Activated CD8-positive, alpha-beta T cell treated with anti-CD3 and anti-CD28 coated beads, Interleukin-2, amount 10 ng/mL, durations not matched to agents 7 days and 5 days (primary cell): ENCODE measurements at places on chromosomes 2 and 18.

DNA sequence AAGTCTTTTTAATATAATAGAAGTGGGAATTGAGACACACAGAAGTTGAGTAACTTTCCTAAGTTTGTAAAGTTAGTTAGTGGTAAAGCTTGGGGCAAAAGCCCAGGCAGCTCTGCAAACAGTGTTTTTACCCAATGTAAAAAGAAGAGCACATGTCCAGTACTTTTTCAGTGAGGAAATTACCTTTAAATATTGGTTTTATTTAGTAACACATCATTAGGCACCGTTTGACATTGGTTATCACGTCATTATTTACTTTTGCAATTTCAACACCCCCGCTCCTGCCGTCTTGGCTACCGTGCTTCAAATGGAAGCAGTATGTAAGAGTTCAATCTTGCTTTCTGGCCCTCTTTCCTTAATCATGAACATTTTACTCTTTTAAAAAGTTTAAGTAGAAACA is 807.9 kb downstream of the EPHA4 start:
- DNase-seq = no peak

- no peak for DNase-seq
Measured at GRCh38 chr2:136206613-136207012, 88.7 kb upstream of the CXCR4 start.

DNA sequence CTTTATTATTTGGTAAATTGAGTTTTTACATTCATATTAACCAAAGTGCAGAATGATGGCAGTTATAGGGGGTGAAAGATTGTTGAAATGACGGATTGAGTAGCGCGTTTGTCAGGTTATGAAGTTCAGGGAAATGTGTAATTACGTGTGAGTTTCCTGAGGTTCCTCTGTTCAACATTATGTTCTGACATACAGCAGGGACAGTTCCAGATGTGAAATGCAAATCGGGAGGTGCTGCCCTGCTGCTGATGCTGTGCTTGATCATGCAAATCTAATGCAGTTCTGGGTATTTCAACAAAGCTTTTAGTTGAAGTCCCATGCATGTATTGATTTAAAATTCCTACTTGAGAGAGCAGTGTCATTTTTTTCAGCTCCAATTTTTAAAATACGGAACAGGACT is 57.9 kb downstream of the CDH7 start:
- DNase-seq = no peak

- DNase-seq = no peak
Measured at GRCh38 chr2:145741636-145742035, 1221.7 kb upstream of the ZEB2 start.

DNA sequence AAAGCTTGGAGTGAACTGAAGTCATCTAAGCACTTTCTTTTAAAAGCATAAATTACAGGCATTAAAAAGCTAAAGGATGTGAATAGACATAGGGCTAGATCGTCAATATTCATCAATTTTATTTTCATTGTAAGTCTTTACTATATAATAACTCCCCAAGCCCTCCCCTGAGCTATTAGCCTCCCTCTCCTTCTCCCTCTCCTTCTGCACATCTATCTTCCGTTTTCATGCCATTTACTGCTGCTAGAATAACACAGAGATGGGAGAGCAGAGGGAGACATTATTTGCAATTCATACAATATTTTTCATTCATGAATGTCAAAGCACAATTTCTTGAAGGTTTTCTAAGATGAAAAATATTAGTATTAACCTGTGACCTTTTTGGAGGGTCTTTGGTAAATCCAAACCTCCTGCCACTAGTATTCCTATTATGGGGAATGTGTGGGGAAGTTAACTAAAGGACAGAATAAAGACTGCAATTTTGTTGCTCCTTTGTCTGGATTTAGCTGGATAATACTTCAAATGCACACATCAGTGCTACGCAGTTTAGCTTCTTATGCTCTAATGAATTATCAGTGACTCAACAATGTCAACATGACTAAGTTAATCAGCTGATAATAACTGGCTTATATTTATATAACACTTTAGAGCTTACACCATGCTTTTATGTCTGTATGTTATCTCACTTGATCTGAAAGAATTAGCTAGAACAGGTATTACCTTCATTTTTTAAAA is 28.2 kb upstream of the MFF start:
- no peak for DNase-seq

- DNase-seq = no peak
Measured at GRCh38 chr18:49613641-49614151, 51.8 kb downstream of the LIPG start.

DNA sequence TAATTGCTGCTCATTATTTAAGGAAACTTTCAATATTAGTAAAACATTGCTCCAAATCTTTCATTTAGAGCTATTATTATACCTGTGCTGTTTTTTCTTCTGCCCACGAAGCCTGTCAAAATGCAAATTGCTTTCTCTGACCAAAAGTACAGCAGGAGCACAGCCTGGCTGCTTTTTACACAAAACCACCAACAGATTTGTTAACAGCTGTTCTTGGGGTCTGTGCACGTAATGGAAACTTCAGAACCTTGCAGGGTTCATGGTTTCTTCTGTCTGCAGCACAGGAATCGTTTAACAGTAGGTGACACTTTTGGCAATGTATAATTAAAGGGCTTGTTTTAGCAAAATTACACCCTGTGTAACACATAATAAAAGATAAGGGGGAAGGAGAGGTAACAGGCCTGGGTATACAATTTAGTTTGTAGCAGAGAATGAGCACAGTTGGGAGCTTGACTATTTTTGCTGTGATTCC is 447.3 kb downstream of the KCNJ3 start:
- DNase-seq = no peak

GRCh38 chr18:55405893-55406406 is 182.0 kb downstream of the TCF4 start:
- DNase-seq = no peak

DNA sequence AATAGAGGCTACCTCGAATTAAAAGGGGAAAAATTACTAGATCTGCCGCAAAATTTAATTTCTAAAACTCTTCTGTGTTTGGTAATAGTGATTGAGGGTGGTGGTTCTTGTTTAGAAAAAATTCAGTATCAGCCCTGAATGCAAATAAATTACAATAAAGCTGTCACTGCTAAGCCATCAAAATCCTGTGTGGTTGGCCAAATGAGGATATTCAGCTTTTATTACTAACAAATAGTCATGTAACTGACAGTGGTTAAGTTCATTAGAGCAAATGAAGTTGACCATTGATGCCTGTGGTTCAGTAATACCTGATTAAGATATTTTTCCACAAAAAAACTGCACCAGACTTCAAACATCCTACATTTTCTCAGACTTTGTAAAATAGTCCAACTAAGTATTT is 14.4 kb downstream of the PPP1CB start:
- DNase-seq = no peak

DNA sequence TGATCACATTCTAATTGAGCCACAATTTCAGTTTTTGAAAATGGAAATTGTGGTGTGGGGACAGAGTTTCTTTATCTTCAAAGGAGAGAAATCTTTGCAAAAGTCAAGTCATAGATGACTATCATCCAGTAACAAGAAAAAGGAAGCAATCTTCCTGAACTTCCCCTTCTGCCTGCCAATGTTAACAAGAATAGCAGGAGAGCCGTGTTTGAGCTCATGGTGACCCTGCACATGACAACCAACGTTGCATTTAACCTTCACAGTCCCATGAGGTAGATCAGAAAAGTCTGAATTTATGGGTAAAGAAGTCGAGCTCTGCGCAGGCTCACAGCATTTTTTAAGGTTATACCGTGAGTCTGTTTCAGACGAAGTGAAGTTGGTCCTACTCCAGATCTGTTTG is 454.9 kb downstream of the LPIN1 start:
- no peak for DNase-seq

DNA sequence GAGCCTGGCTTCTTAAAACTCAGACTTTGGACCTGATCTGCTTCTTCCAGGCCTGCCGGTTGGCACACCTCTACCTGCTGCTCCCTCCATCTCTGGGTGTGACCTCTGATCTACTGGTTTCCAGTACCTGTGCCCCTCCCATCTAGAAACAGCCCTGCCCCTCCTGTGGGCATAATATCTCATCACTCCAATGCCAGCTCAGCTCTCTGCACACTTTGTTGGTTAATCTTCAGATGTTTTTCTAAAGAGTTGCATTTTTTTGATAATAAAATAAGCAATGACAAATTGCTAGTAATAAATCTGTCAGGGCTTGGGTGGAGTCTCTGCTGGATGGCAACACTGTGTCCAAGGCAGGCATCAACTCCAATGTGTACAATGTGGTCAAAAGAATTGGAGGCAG is 89.6 kb upstream of the PPP1CB start:
- DNase-seq = no peak

DNA sequence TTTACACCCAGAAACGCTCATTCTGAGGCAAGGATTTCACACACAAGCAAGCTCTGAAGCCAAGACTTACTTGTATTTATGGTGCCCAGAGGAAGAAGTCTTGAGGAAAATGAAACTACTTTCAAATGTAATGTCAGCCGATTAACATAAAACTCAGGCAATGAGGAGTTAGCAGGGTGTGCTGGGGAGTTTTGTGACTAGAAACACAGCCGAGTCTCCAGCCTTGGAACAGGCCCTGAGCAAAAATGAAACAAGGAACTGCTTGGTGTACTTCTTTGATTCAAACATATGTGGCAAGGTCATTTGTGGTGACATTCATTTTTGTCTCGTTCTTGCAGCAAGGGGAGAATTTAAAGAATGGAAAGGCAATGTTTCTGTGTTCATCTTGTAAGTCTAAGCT is 4.5 kb downstream of the DYTN start:
- no peak for DNase-seq

DNA sequence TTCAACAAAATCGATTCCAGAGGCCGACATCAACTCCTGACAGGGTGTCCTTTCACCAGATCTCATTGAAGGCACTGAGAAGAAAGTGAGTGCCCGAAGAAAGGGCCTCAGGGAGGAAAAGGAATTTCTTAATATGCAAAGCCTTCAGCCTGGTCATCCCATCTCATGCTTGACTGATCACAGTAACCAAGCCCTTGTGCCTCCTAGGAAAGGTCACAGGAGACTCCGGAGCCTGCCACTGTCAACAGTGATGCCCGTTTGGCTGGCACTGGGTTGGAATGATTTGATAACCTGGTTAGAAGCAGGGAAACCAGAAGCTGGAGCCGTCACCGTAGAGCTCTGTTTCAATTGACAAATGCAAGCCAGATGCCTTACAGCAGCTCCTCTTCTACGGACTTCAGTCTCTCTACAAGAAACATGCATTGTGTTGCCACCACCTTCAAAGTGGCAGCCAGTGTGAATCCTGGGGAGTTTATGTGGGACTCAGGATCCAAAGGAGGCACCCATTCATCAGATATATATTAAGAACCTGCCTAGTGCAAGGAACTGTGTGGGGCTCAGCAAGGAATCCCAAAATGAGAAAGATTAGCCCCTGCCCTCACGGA is 24.6 kb downstream of the COX7A2L start:
- no peak for DNase-seq

DNA sequence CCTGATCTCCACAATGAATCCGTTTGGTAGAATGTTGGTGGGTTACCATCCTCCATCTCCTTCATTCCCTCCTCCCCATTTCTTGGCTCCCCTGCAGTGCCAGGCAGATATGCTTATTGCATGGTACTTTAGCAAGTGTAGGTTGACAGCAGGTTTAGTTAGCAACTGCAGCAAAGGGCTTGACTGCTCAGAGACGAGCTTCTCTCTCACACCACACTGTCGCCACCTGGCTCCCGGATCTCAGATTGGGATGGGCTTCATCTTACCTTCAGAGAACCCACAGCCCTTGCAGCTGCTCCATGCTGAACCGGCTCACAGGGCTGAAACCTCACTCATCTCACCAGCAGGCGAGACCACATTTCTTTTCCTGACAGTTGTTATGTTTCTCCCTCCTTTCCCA is 88.8 kb downstream of the VWA3B start:
- no peak for DNase-seq

- DNase-seq = no peak
Measured at GRCh38 chr2:238786792-238787490, 60.9 kb upstream of the TWIST2 start.
